Fibroblast of the aortic adventitia (primary cell): ENCODE measurements at places on chromosomes 5 and 9. TPM values are rescaled to one million over a fixed set of nuclear protein-coding genes. Genes with fewer than 3 reads are reported as not detected.

DNA sequence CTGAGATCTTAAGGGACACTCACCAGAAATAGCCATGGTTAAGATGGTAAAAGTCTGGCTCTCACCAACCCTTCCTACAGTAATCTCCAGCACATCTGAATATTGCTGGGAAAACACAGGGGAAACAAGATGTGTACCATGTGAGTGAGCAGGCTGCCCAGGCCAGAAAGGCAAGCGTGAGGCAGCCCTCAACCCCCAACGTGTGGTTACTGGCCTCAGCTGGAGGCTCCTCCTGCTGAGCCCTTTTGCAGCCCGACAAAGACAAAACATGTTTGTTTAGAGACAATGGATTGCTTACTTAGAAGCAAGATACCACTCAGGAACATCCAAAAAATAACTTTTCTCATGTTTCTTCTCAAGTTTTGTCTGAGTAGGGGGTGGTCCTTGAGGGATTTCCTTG lies 16.6 kb downstream of the ZFP62 start:
- no peak for DNase-seq

DNA sequence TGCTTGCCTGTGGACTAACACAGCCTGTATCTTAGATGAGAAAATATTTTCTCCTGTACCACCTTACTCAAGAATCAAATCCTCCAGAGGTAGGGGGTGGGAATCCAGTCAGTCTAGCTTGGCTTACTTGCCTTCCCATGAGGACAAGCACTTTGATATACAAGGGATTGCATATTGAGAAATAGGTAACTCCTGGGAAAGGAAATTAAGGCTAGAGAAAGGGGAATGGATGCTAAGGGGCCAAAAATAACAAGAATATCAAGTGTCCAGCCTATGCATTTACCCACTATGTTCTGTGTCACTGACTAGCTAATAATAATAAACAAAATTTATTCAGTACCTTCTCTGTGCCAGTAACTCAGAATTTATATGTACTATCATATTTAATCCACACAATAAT lies 21.4 kb upstream of the SNX2 start:
- peak; percentile 47 for DNase-seq

Gene AK1
- total RNA-seq = 75.6 and 121 TPM in 2 replicates

DNA sequence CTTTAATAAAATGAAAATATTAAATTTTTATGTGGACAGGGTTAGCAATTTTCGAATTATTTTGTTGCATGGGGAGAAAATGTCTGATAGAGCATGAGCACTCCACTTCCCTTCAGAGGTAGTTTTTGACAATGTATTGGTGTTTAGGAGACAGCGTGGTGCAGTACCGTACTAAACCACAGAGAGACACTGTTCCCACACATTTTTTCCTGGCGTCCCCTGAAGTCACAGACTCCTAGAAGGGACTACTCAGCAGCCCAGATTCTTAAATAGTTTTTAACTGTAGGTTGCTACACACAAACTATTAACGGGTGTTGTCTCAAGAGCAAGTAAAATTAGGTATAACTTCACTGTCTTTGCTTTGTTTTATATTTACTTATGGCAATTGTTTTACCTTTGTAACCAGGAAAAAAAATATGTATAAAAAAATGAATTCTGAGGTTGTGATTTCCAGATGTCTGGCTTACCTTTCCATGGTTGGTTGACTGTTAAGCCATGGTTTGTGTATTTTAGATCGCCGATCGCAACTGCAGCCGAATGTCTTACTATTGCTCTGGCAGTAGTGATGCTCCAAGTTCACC lies 171.2 kb downstream of the DOCK8 start:
- DNase-seq = peak; percentile 73

Gene FAM169A
- total RNA-seq = under 0.01 and 0.16 TPM in 2 replicates

GRCh38 chr5:116084287-116084691 lies 536 bp upstream of the COMMD10 start:
- DNase-seq = peak; percentile 30

- no peak for DNase-seq
These were observed 31.3 kb downstream of the ISL1 start for GRCh38 chr5:51414516-51414915.

- no peak for DNase-seq
These were observed 3.7 kb upstream of the NIPAL4 start for GRCh38 chr5:157456301-157456700.

Gene GARNL3
- total RNA-seq = 1.1 and 2.5 TPM in 2 replicates

- no peak for DNase-seq
These were observed 113.9 kb downstream of the WNK2 start for GRCh38 chr9:93297659-93298497.

GRCh38 chr9:105236261-105236660 lies 8.2 kb upstream of the SLC44A1 start:
- no peak for DNase-seq

Gene WDR5
- 14.4 and 19.9 TPM in 2 replicates for total RNA-seq

GRCh38 chr5:82174128-82174918 lies 103.8 kb downstream of the RPS23 start:
- DNase-seq = peak; percentile 76

Gene NUP188
- 37.0 and 69.1 TPM in 2 replicates for total RNA-seq

DNA sequence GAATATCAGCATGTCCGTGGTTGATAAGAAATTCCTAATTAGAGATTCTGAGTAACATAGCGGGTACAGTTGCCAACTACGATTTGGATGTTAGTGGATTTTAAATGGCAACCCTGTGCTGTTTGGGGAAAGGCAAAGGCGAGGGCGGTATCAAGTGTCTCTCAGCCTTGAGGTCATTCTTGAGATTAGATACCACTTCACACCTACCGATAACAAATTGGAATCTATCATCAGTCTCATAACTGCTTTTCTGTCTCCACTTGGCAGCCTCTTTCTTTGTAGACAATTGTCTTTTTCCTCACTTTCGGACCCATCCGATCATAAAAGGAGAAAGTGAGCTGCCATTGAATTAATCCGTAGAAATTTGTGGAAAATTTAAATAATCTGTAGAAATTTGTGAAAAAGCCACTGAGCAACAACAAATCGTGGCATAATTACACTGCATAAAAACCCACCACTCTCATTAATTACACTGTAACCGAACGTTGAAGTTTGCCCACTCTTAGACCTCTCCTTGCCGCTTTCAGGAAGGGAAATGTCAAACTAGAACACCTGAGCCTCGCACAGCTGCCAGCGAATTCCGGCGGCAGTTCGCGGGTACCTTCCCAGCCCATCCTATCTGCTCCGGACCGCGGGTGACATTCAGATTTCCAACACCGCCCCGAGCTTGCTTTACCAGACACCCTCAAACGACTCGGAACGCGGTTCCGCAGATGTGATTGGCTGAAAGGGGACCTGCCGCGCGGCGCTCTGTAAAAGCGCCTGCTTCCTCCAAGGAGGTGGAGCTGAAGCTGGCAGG lies 849 bp upstream of the RGMB start:
- no peak for DNase-seq
